Natural killer cell treated with Interleukin-12 subunit alpha and Interleukin-12 subunit beta and Interleukin-15 and Interleukin-18, amount 100 ng/mL, for 72 hours (primary cell): ENCODE measurements at places on chromosomes 5 and 9.

GRCh38 chr9:98099346-98099745, 19.7 kb downstream of the TRIM14 start:
- DNase-seq: no peak

GRCh38 chr9:4603830-4604229, 58.3 kb upstream of the PLPP6 start:
- DNase-seq: no peak

DNA sequence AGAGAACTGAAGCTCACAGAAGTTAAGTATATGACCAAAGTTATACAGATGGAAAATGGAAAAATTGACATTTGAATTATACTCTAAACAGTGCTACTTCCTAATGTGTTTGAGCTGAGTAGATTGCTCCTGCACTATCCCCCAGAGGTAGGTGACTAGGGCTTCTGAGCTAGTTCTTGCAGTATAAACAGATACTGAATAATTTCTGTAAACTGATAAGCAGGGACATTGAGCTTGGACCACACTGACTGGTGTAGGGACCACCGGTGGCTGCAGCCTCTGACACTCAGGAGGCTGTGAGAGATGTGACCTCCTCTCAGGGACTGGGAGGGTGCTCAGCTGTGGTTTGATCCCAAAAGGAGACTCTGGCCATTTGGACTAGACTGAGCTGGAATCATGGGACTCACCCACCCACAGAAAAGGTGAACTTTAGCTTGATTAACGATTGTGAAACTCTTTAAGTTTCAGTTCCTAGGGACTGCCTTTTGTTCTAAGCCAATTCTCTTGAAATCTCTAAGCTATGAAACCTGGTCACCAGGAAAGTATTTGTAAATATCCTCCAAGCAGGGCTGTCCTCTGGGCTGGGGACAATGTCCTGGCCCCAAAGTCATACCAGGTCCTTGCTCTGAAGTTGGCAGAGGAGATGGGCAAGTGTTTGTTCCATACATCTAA, 291.5 kb downstream of the SEC61B start:
- no peak for DNase-seq

DNA sequence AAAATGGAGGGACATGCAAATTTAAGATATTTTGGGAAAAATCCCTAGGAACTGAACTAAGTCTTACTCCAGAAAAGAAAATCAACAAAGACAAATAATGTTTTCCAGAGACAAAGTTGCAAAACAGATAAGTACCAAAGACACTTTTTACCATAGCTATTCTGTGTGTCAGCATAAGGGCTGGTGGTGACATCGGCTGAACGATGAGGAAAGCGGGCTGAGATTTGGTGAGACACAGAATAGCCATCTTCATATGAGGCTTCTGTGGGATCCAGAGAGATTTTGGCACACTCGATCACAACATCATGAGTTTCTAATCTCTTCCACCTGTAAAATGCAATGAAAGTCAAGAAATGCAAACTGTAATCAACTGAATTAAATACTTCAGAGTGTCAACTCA, 32.3 kb downstream of the TSC1 start:
- no peak for DNase-seq

- DNase-seq: no peak
These were observed 116.1 kb upstream of the PITX1 start for GRCh38 chr5:135149956-135150723.

GRCh38 chr5:16392718-16393117, 72.9 kb downstream of the ZNF622 start:
- no peak for DNase-seq

- DNase-seq: no peak
These were observed 125.8 kb upstream of the SLC44A1 start for GRCh38 chr9:105118636-105119035.

- no peak for DNase-seq
These were observed 3.7 kb upstream of the WDR31 start for GRCh38 chr9:113343732-113344231.

- DNase-seq: no peak
These were observed 220.8 kb downstream of the FSTL4 start for GRCh38 chr5:133391354-133392136.

GRCh38 chr5:25500635-25501034, 855.9 kb upstream of the CDH10 start:
- DNase-seq: no peak

GRCh38 chr9:70791936-70792335, 329.5 kb downstream of the TRPM3 start:
- DNase-seq: no peak

DNA sequence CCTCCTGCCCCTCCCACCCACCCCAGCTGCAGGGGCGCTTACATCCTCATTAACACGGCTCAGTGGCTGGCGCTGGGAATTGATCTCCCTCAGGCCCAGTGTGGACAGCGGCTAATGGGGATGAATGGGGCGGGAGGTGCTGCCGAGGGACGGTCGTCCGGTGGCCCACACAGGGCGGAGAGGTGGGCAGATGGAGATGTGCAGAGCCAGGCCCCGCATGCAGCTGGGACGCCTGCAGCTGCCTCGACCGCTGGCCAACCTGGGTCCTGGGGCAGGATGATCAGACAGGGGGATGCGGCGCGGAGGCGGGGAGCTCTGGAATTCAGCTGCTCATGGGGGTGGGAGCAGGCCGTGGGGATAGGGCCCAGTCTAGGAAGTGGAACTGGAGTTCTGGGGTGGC, 17.6 kb downstream of the TSPAN17 start:
- DNase-seq: no peak

- peak; percentile 73 for DNase-seq
These were observed 71.2 kb downstream of the RAPGEF1 start for GRCh38 chr9:131668439-131669268.

- DNase-seq: no peak
These were observed 63.4 kb downstream of the DENND1A start for GRCh38 chr9:123866497-123866896.

DNA sequence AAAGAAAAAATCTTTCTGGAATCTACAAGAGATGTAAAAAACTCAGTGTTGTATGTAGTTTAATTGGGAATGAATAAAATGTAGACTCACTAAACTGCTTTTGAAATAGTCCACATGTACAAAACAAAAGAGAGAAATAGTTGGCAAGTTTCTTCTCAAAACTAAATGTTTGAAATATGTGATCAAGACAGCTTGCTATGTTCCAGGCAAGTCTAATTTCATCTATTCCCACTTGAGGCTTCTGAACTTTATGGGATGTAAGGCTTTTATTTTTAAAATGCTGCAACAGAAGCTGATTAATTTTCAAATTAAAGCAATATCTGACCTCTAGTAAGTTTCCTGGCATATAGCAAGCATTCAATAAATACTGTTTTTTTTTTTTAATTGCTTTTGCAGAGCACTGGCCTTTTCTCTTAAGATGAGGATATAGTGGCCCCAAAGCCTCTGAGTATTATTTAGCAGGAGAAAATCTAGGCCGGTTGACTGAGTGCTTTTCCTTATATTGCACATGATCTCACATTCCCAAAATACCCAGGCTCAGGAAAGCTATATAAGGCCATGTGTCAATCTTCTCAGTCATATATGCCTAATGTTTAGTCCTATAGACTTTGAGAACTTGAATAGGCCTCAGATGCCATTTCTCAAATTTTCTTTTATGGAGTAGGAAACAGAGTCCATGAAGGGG, 183.2 kb downstream of the NTRK2 start:
- no peak for DNase-seq

DNA sequence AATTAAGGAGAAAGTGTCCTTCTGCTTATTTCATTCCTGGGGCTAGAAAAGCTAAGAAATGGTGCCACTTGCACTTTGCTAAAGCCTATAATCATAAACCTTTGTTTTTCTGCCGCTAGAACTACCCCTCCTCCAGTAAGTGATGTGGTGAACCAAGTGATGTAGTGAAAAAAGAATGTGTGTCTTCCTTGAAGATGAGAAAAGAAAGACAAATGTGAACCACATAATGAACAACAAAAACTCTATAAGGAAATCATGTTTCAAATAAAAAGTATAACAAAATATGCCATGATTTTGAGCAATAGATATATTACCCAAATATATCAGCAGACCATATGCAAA, 179.0 kb upstream of the SGCD start:
- DNase-seq: no peak

DNA sequence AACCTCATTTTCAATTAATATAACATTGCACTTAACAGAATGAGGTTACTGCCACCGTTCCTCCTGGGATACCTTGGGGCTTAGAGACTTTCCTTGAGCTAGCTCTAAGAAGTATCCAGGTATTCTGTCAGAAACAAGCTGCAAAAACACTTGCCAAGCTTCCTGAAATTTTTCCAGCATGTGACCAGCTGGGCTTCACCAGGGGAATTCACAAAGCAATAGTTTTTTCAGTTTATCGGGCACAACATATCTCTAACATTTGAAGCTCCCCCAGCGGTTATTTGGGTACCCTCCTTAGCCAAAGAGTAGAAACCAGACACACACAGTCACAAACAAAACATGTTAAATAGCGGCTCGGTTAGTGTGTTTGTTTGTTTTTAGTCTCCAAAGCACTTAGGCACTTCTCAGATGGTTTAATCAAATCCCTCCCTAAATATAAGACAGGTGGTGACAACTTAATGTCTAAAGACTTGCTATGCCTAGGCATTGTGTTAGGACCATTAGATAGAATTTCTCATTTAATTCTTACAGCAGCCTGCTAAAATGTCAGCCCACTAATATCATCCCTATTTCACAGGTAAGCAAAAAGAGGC, 278.2 kb downstream of the GLIS3 start:
- DNase-seq: no peak

- no peak for DNase-seq
These were observed 106.9 kb upstream of the VCAN start for GRCh38 chr5:83364312-83365299.

DNA sequence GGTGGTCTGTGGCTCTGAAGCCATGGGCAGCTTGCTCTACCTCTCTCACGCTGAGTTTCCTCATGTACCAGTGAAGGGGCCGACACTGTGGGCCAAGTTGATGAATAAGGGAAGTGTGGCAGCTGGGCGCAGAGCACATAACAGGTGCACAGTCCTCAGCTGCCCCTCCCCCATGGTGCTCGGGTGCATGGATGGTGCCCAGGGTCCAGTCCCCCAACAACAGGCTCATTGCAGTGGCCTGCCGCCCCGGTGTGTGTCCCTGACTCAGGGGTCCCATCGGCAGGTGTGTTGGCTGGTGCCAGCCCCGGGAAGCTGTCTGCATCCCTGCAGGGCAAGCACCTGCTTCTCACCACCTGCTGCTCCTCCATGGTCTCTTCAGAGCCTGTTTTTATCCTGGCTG, 36.6 kb downstream of the COL5A1 start:
- DNase-seq: no peak

DNA sequence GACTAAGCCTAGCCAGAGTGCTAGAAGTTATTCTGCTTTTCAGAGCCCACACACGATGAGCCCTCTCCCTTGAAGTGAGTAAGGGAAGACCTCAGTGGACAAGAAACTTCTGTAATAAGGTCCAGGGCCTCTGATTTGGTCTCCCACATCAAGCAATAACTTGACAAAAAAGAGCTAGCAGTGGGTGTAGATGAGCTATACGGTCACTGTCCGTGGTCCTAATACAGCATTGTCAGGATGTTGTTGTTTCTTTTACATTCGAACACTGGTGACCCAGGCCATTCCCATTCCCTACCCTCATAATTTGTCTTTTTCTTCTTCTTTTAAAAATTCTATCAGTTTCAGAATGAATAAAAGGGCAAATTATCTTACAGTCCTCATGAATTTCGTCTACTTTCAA, 5.2 kb downstream of the PCSK1 start:
- DNase-seq: no peak

- no peak for DNase-seq
These were observed 14.3 kb downstream of the IL5 start for GRCh38 chr5:132528866-132529634.

- DNase-seq: peak; percentile 76
These were observed 4.6 kb upstream of the MYOZ3 start for GRCh38 chr5:150656191-150657132.

DNA sequence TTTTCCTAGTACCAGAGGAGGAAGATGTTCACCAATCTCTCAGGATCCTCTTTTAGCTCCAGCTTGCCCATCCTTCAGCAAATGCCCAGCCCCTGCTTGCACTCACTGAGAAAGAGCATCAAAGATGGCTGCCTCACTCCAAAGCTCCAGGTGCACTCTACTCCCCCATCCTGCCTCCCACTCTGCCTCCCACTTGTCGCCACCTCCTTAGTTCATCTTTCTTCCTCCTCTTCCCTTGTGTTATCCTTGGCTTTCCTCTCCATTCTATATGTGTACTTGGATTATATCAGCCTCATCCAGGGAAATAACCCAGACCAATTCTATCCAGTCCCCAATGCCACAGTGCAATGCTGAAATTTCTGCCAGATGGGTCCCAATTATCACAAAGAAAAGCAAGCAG, 87.1 kb upstream of the CPLX2 start:
- no peak for DNase-seq

DNA sequence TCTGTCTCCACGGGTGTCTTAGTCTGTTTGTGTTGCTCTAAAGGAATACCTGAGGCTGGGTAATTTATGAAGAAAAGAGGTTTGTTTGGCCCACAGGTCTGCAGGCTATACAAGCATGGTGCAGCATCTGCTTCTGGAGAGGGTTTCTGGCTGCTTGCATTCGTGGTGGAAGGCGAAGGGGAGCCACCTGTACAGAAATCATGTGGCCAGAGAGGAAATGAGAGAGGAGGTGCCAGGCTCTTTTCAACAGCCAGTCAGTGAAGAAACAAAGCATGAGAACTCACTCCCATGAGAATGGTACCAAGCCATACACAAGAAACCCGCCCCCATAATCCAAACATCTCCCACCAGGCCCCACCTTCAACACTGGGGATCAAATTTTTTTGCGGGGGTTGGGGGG, 53.4 kb downstream of the PFDN1 start:
- DNase-seq: no peak

GRCh38 chr5:176700239-176700847, 53.1 kb downstream of the TSPAN17 start:
- peak; percentile 60 for DNase-seq

GRCh38 chr9:121945281-121945680, 147.8 kb downstream of the TTLL11 start:
- no peak for DNase-seq

DNA sequence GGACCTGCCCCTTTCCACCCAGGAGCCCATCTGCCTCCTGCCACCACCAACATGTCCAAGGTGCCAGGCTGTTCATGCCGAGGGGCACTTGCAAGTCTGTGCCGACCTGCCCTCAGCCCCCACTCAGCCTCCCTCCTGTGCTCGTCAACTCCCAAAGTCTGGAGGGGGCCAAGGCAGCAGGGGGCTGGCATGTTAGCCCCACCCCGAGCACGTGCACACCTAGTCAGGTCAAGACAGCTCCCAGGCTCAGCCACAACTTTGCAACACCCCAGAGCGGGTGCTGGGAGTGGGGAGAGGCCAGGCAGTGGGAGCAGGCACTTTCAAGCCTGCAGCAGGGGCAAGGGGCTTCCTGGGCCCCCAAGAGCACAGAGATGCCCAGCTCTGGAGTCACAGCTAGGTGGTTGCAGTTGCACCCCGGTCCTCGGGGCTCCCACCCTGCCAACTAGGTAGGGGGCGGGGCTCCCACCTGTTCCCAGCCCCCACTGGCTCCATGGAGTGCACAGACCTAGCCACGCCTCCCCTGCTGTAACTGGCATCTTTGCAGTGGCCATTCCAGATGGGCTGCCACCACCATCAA, 272.5 kb downstream of the CETN3 start:
- no peak for DNase-seq

GRCh38 chr9:95903398-95903797, 27.9 kb downstream of the ERCC6L2 start:
- no peak for DNase-seq
